Stimulated activated CD4-positive, alpha-beta T cell treated with anti-CD3 and anti-CD28 coated beads, Interleukin-1b, Interleukin-23, amount 100 ng/mL, for 1 hour (primary cell): ENCODE measurements at places on chromosomes 16 and 17.

DNA sequence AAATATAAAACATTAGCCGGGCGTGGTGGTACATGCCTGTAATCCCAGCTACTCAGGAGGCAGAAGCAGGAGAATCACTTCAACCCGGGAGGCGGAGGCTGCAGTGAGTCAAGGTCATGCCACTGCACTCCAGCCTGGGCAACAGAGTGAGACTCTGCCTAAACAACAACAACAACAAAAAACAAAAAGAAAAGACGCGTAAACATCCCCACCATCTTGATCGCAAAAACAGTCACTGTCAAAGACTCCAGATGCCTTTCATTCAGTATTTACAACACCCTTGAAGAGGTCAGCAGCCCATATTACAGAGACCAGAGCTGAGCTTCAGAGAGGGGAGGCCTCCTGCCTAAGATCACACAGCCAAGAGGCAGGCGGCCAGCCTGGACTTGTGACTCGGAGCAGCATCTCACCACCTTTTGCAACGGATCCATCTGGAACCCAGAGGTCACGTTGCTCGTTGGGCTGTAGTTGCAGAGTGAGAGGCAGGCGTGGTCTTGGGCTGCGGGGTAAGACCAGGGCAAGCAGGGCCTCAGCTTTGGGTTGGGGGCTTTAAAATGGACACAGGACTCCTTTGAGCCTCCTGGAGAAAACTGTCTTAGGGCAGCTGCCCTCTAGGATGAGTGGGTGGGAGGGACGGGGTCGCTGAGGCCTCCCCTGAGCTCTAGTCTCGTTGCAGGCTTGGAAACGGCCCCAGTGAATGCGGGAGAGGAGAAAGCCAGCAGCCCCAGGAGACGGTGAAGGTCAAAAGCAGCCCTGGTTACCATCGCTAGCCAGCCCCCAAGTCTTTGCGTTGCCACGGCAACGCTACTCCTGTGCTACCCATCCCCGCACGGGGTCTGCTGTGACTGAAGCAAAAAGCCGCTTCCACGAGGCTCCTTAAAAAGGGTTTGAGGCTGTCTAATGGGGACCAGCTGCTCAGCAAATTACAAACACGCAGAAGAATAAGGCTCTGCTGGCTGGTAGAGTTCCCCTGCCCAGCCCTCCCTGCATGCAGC lies 26.1 kb downstream of the LGALS3BP start:
- no peak for DNase-seq

DNA sequence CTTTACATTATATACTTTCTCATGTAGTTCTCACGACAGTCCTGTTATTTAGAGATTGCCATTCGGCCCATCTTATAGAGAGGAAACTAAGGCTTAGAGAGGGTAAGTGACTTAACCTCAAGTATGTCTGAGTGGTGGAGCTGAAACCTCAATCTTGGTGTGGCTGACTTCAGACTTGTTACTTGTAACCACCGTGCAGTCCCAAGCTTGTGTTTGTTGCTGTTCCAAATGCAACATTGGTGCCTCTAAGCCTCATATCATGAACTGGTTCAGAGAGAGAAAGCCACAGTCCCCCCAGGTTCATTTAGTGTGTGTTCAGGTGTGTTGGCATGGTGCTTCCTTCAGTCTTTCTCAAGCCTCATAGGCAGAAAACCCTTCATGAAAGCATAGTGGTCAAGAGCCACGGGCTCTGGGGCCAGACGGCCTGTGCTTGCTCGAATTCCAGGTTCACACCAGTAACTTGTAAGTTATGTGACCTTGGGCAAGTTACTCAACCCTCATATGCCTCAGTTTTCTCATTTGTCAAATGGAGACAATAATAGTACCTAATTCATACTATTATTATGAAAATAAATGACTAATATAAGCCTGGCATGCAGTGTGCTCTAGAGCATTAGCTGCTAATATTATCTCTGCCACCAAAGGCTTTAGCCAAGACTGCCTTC lies 39.9 kb downstream of the CDH1 start:
- no peak for DNase-seq

DNA sequence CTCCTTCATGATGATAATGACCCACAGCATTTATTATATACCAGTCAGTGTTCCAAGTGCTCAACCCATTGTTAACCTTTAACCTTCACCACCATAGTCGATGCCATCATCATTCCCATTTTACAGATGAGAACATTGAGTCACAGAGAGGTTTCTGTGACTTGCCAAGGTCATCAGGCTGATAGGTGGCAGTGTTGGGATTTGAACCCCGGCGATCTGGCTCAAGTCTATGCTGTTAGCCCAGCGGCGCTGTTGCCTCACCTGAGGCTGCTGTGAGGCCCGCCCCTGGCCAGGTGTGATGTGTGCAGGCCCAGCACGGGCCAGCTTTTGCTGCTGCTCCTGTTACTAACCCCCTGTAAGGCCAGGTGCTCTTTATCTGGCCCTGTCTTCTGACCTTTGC lies 101.2 kb downstream of the OR1D5 start:
- DNase-seq, result no peak

- DNase-seq, result no peak
Observed at GRCh38 chr17:1916963-1917715, 87.3 kb downstream of the RPA1 start.

DNA sequence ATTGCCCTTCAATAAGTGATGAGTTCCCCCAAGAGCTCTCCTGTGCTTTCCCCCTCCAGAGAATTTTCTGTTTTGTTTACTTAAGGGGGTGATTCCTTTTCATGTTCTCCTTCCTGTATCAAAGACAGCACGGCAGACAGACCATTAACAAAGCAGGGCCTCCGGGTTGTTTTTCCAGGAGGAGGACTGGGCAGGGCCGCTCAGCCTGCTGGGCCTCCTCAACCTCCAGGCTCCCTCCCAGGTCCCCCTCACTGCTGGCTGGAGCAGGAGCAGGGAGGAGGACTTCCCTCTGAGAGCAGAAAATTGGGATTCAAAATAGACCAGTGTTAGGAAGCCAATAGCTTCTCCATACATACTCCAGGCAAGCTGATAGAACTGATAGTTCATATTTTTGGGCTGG lies 20.4 kb downstream of the SDK2 start:
- DNase-seq, result no peak
